T-helper 2 cell (primary cell): ENCODE measurements at places on chromosomes 3 and 15.
A peak's percentile ranks its signal among the peaks of the same experiment; 100 is the strongest.

DNA sequence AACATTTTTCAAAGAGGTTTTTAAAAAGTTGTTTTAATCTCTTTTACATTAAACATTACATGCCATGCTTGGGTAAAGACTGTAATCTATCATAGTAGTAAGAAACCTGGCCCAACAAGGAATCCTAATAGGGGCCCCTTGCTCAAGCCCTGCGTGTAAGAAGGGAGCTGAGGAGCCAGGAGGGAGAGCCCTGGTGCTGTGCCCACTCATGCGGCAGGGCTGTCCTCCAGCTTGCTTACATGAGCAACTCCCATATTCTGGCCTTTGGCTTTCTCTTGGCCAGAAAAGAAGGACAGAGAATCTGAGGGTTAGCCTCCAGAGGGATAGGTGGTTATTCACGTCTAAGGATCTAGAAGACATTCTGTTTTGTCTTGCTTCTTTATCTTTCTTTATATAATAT lies 49.8 kb downstream of the KBTBD12 start:
- no peak for DNase-seq

DNA sequence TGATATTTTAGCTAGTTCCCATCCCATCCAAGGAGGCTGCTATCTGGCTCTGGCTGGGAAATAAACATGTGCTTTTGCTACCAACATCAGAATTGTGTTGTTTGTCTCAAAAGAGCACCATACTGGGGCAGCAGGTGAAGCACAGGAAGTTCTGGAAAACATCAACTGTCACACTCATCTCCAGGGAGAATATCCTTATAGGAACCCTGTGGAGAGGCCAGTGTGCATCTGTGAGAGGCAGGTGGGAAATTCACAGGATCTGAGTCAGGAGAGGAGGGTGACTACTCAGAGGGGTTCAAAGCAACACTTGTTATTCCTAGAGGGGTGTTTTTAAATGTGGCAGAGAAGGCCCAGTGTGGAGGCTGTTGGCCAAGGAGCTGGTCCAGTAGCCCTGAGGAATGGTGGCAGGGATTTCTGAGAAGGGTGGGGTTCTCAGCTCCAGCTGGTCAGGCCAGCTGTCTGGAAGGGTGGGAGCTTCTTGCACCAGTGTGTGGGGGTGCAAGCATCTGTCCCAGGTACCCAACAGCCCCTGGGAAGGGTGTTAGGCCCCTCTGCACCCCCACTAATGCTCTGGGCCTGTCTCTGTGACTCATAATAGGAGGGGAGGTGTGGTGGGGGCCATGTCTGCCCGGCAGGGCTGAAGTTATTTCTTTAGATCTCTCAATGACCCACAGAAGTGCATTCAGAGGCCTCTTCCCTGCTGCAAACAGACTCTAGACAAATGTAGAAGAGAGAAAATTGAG lies 28.7 kb downstream of the RPSA start:
- no peak for DNase-seq

DNA sequence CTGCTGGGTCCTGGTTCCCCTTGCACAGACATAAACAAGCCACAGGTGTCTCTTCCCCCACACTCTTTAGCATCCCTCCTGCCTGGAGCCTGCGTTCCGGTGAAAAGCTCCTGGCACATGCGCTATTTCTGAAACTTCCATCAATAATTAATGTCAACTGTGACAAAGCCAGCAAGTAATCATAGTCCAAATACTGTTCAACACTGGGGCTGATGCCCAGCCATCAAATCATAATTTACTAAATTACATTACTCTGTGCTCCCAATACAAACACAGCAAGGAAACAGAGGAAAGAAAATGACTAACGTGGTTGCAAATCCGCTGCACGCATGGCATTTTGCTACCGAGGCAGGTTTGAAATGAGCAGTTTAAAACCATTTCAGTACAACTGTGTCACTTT lies 294.7 kb downstream of the ERC2 start:
- no peak for DNase-seq

GRCh38 chr3:140219291-140219690 lies 284.3 kb downstream of the CLSTN2 start:
- no peak for DNase-seq

- no peak for DNase-seq
Measured at GRCh38 chr15:58877999-58878825, 55.3 kb downstream of the SLTM start.

- no peak for DNase-seq
Measured at GRCh38 chr3:192514754-192515663, 212.3 kb downstream of the FGF12 start.

DNA sequence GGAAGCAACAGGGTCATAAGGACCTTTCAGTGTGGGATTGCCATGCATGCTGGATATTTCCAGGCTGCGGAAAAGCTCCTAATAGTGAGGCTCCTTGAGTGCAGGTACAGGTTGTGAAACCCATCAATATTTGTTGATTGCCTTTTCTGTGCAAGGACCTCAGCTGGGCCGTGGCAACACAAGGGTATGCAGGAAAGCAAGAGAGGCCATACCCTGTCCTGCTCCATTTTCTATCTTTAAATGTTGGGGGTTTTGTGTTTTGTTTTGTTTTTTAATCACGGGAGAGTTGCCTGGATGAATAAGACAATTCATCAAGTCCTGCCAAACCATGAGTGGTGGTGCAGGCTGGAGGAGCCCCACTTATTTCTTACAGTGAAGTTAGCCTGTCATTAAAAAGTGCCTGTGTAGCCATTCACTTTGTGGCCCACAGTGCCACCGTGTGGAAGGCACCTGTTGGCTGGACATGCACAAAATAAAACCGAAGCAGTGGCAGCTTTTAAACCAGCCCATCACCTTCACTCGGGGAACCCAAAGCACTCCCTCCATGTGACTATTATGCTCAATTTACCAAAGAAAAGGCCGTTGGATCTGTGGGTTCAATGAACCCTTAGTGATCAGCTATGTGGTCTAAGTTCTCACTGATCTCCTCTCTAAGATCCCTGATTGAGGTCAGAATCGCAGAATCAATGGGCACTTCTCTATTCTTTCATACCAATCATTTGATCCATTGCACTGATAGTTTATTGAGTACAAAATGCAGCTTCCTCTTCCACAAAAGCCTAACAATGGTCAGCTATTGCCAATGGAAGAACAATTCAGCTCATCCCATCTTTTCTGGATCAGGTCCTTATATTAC lies 42.2 kb downstream of the CLDN18 start:
- DNase-seq, result no peak

GRCh38 chr3:159861369-159861987 lies 127.2 kb upstream of the IL12A start:
- DNase-seq, result no peak

DNA sequence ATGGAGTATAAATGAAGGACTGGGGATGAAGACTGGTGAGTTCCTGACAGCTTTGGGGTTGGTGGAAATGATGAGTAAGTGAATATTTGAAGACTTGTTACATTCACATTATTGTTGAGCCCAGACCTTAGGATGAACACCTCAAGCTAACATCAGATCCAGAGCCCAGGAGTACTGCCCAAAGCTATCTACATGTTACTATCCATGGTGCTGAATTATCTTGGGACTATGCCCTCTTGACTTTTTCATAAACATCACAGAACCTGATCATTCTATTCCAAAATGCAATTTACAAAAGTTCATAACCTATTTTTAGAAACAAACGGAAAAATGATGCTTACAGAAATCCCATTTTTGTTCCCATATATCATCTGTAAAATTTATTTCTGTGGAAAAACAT lies 613.3 kb downstream of the TUSC7 start:
- DNase-seq, result no peak

DNA sequence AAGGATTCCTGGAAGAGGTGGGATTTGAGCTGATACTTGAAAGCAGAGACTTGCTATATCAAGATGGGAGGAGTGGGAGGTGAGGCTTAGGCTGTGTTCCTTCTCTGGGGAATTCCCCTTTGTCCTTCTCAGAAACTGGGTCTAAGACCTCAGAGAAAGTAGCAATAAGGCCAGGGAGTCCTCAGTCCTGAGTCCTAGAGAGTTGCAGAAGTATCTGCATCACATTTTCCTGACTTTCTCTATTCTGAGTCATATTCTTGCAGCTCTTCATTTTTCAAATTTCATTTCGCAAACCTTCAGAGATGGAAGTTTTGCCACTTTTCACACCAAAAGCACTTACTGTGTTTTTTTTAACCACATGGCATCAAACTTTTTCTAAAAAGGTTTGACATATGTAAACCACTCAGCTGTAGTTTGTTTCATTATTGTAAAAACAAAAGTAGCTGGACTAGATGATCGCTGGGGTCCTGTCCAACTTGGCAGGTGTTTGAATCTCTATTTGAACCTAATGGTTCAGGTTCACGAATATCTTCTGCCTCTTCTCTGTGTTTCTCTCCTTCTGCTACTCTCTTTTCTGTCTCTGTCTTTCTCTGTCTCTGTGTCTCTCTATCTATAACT lies 21.3 kb downstream of the COLQ start:
- no peak for DNase-seq

GRCh38 chr15:75696311-75696720 lies 16.3 kb downstream of the CSPG4 start:
- no peak for DNase-seq

DNA sequence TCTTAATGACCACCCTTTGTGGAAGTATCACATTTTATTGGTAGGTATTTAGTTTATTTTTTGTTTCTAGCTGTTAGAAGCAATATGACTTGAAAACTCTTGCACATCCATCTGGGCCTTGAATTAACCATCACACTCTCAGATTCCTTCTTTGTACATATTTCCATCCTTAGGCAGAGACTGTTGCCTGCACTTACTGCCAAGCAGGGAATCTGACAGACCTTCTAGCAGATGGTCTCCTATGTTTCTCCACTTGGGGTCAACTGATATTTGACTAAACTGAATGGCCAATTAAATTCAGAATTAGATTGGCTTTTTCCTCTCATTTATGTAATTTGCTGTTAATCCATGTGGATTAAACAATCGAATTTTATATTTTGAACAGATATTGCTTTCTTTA lies 324.9 kb upstream of the TGFBR2 start:
- DNase-seq, result no peak

DNA sequence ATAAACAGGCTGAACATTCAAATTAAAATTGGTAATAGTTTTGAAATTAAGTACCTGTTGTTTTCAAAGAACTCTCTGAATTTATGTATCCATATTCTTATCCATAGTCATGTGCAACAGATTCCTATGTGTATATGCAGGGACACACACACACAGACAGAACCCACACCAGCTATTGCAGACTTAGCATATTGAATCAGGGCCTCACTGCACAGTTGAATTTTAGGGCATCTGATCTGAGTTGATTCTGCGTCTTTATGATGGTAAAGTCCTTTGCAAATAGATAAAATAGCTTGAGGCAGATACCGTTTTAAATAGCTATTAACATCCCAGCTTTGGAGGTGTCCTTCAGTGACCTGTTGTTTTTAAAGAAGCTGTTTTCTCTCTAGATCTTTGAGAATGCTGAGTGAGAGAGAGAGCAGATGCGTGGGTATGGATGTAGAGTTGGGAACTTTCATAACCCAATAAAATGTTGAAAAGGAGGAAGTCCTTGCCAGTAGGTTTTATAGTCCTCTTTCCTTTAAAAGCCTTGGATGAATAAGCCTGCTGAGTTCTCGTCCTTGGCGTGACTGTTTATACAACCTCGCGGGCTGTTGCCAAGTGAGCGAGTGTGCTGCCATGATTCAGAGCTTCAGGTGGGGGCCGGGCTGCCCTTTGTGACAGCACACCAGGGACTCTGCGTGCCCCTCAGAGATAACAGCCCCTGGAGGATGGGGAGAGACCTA lies 18.3 kb downstream of the MYZAP start:
- DNase-seq, result no peak

GRCh38 chr3:180913581-180914404 lies 1.3 kb downstream of the FXR1 start:
- no peak for DNase-seq

- no peak for DNase-seq
Measured at GRCh38 chr3:156349111-156349510, 205.8 kb downstream of the SSR3 start.

- DNase-seq, result no peak
Measured at GRCh38 chr15:74571191-74571590, 30.2 kb downstream of the ARID3B start.

- DNase-seq, result no peak
Measured at GRCh38 chr3:54570008-54570407, 357.9 kb downstream of the LRTM1 start.

- DNase-seq, result no peak
Measured at GRCh38 chr3:149243540-149243939, 21.9 kb upstream of the CP start.

DNA sequence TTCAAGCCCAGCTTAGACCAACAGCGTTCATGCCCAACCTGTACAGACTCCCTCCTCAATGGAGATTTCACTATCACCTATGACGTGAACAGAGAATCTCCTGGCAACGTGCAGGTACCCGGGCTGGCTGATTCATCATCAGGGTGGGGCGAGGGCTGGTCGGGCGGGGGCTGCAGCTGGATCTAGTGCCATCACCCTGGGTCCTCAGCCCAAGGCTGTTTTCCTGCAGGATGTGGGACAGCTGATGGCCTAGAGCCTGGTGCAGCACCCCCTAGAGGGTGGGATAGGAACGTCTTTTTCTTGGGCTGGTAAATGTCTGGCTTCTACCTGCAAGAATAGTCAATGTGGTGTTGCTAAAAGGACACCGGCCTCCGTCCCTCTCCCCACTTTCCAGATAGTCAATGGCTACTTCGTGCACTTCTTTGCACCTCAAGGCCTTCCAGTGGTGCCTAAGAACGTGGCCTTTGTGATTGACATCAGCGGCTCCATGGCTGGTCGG lies 4.4 kb downstream of the ITIH3 start:
- peak; percentile 13 for DNase-seq

DNA sequence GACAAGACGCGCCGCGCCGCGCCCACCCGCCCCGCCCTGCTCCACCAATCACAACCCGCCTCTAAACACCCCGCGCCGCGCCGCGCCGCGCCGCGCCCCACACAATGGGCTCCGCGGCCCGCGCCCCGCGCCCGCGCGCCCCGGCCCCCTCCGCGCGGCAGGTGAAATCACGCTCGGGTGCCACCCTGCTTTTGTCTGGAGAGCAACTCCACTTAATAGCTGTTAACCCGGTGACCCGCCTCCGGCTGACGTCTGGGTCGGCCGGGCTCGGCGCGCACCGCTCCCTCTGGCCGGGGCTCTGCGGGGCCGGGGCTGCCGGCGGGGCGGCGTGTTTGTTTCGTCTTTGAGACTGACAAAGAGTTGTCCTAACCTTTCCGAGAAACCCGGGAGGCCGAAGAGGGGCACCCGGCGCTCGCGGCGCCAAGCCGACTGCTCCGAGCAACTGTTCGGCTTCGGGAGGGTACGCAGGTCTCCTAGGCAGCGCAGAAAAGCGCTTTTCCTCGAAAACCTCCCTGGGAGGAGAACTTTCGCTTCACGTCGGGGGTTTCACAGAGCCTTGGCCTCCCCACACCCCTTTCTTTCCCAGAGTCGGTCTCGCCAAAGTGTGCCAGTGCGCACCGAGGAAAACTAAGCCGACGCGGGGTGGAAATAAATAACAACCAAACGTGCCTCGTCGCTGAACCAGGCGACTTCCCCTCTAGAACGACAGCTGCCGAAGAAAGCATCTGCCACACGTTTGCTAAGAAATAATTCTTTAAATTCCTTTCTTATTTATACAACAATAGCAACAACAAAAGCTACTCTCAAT lies 518.4 kb downstream of the FOXP1 start:
- peak; percentile 58 for DNase-seq

- no peak for DNase-seq
Measured at GRCh38 chr15:60674704-60675395, 195.9 kb upstream of the ICE2 start.
